ENCODE measurements at places on chromosomes 5 and 9.

GRCh38 chr9:79884546-79884945 is 312.8 kb downstream of the TLE4 start:
- no peak for DNase-seq

DNA sequence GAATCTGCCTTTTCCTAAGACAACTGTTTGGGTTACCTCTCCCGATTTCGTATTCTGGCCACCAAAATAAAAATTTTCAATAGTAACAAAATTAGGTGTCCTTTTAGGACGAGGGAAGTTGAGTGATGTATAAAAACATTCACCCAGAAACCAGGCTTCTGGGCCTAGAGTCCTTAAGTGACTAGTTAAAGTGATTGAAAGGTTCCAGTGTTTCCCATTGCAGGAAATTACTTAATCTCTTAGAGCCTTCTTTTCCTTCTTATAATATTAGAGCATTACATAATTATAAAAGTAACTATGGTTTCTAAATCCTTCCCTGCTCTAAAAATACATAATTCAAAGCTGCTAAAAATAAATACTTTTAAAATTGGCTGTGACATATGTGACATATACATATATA is 7.3 kb downstream of the MCIDAS start:
- no peak for DNase-seq

GRCh38 chr5:81435023-81435422 is 41.1 kb upstream of the ACOT12 start:
- no peak for DNase-seq

DNA sequence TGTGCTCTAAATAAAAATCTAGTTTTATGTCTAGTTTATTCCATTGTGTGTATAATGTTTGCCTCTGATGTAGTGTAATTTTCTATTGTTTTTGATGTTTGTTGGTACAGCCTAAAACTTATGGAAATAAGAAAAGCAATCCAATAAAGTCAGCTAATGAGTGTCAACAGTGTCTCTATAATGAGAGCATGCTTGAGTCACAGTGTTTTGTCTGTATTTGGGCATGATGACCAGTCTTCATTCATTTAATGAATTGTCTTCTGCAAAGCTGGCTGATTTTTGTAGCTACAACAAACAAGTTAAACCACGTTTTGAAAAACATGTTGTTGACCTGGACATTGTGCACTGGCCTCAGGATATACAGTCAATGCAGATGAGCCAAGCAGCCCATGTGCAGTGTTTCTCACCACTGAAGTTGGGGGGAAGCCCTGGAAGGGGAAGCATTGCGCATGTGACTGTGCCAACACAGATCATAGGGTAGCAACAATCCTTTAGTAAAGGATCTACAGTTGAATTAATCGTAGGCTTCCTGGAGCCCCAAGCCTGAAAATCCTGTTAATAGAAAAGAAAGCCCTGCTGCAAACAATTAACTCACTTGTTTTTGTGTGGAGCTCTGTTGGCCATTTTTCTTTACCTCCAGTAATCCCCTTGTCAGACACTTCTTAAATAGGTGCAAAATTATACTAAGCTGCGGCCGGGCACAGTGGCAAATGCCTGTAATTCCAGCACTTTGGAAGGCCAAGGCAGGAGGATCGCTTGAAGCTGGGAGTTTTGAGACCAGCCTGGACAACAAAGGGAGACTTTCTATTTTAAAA is 88.0 kb downstream of the INIP start:
- DNase-seq: no peak

GRCh38 chr5:170945275-170945674 is 83.5 kb downstream of the RANBP17 start:
- DNase-seq: no peak

DNA sequence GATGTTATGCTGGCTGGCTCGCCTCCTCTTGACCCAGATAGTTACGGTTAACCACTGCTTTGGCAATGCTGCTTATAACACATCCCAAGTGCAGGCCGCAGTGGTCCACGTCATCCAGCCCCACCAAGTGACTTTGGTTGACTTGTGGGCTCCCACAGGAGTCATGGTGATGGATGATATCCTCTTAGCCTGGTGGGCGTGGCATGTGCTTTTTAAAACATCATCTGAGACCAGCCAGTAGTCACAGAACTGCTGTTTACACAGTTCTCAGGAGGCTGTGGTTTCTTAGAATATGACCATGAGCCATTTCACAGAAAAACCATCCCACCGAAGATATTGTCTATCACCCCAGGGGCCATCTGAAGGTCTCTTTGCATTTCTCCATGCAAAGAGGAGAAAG is 216.9 kb downstream of the SH3GL2 start:
- DNase-seq: no peak

All from kidney capillary endothelial cell (primary cell).